ENCODE measurements at places on chromosomes 12 and 14. TPM values are rescaled to one million over a fixed set of nuclear protein-coding genes. Genes with fewer than 3 reads are reported as not detected.
A peak's percentile ranks its signal among the peaks of the same experiment; 100 is the strongest.

GRCh38 chr12:15244341-15244740 lies 23.1 kb upstream of the RERG start:
- DNase-seq: no peak

DNA sequence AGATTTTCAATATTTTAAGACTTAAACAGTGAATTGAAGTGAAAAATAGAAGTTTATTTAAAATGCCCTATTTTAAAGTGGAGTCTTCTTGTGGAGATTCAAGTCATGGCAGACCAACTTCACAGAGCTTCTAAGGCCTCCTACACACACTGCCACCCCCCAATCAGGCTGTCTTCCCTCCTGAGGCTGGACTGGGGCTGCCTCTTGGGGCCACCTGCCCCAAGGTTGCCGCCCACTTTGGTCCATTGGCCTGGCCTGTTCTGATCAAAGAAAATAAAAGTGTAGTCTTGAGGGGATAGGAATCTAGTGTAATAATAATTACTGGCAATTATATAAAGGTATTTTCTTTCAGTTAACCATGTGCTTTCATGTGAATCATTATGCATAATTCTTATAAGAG lies 1.3 kb downstream of the GOLT1B start:
- no peak for DNase-seq

DNA sequence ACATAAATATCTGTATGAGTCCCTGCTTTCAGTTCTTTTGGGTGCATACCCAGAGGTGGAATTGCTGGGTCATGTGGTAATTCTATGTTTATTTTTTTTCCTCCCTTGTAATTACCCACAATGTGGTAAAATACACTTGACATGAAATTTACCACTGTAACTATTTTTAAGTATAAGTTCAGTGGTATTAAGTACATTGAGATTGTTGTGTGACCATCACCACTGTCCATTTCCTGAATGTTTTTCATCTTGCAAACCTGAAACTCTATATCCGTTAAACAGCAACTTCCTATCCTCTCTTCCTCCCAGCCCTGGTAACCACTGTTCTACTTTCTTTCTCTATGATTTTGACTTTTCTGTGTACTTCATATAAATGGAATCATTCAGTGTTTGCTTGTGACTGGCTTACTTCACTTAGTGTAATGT lies 51.4 kb downstream of the BORCS5 start:
- no peak for DNase-seq

DNA sequence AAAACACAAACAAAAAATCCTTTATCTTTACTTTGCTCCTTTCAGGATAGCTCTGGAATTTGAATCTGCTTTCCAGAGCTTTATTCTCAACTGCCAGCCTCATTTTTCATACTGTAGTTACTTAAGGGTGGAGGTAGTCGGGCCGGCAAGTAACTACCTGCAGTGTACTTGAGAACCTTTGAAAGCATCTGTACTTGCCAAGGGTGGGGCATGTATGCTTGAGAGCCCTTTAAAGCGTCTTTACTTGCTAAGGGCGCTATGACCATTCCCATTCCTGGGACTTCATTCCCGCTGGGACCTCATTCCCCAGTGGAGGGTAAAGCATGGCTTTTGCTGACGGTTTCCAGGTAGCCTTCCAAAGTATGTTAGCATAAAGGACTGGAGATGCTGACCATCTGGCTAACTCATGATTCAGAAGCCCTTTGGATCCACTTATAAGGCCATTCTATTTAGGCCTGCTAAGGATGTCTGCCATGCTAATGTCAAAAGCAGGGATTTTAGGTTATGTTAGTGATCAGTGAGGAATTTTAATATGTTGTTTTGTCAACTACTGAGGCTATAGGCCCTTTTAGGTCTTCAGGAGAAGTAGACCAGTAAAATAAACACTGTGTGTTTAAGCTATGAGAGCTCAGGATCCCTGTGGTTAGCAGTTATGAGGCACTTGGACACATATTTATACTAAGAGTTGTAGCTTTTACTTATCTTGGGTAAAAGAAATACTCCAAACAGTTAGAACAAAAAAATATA lies 74.9 kb downstream of the CRADD start:
- no peak for DNase-seq

DNA sequence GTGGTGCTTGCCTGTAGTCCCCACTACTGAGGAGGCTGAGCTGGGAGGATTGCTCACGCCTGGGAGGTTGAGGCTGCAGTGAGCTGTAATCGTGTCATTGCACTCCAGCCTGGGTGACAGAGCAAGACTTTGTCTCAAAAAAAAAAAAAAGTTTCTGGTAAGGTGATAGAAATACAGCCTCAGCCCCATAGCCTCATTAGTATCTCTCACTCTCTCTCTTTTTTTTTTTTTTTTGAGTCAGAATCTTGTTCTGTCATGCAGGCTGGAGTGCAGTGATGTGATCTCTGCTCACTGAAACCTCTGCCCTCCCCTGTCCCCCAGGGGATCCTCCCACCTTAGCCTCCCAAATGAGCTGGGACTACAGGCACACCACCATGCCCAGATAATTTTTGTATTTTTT lies 19.2 kb downstream of the MTHFD1 start:
- no peak for DNase-seq

DNA sequence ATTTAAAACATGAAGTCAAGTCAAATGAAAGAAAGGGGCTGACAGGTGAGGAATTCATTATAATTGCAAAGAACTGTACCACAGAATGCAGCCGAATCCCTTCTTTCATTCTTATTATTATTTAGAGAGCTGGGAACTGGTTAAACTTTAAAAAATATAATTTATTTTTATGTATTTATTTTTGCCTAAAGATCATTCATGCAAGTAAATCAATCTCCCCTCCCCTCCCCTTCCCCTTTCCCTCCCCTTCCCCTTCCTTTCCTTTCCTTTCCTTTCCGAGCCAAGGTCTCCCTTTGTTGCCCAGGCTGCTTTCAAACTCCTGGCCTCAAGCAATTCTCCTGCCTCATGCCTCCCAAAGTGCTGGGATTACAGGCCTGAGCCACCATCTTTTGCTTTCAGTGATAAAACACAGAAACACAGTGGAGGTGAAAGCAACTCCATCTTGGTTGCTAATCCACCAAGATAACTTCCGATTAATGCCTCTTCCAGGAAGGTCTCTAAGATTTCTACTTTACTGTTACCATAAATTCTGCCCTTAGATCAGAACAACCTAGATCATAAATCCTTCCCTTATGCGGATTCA lies 6.0 kb upstream of the UBC start:
- DNase-seq: no peak

DNA sequence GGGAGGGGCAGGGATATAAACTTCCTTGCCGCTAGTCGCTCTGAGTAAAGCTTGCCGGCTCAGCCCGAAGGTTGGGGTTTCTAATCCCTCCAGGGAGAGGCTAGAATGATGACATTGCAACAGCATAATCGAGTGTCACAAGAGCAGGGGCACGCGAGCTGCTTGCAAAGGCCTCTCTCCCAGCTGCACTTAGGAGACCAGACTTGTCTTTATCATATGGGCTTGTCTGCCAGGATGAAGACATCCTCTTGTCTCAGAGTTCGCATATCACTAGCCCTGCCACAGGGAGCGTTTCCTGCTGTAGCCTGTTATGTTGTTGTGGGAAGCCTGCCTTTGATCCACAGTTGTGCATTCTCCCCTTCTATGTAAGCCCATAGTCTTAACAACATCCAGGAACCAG lies 180.0 kb downstream of the ESR2 start:
- no peak for DNase-seq

DNA sequence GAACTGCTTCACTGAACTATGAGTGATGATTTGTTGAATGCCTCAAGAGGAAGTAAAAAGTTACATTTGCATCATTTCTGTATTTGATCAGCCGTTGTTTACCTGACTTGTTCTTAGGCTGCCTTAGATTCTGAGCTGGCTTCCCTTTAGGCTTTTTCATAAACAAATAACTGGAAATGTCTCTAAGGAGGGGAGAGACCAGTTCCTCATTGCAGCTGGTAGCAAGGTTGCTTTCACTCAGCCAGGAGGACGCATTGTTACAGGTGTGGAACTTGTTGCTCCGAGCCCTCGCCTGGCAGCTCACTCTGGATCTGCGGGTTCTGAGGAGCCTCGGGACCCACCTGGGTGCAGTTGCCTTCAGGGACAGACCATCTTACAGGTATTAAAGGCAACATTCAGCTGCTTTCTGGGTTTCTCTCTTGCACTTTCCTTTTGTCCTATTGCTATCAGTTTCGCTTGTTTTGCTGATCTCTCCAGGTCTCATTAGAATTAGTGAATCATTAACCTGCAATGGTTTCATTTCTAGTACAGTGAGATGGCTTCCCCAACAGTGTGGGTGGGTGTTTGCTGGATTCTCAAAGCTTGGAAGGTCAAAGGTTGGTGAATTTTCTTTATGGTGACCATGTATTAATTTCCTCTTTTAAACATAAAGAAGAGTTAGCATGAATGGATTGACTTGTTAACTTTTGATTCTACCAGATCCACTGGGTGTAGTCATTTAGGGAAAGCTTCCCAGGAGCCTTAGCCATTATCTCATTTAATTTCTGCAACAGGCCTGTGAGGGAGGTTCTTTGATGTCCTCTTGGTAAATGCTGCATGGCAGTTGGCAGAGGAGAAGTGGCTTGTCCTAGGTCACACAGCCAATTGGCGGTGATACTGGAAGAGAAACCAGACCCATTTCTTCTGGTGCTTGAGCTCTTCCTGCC lies at the start of gene PLEKHG7:
TSS of gene PLEKHG7 (plus strand) at position 236 of the 926 bp plus-strand sequence. CDS start 3,643 bp downstream, outside the sequence.
- peak; percentile 34 for DNase-seq

Gene LRFN5
- 1.4 TPM for polyA plus RNA-seq

Gene ACOT6
- not detected for polyA plus RNA-seq

Gene INHBC
- polyA plus RNA-seq: not detected

Gene SYCP3
- 0.31 TPM for polyA plus RNA-seq

Gene TDRD9
- polyA plus RNA-seq: 2.9 TPM

Measured in pancreas (tissue), 10 donors.